ENCODE measurements at places on chromosomes 6 and 20.
A peak's percentile ranks its signal among the peaks of the same experiment; 100 is the strongest.

DNA sequence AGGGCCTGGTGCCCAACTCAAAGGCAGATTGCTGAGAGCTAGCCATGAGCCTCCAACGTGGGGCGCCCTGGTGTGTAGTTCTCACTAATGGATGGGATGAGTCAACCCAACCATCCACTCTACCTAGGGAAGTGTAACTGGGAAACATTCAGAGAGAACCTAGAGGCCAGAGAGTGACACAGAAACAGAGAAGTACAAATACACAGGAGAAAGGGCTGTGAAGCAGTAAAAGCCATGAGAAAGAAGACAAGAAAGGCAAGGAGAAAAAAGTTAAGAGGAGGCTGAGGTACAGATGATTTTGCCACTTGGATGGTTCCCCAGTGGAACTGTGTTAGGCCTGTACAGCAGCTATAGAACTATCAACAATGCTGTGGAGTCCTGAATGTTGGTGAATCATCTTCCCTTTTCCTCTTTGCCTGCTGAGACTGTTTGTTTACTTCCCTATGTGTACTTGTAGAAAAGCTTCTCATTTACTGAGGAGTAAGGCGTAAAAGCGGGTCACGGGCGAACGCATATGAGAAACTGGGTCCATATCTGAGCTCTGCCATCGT, 39.0 kb downstream of the MAN1A1 start:
- no peak for DNase-seq

GRCh38 chr20:4563534-4563933, 158.2 kb upstream of the PRND start:
- peak; percentile 47 for DNase-seq

DNA sequence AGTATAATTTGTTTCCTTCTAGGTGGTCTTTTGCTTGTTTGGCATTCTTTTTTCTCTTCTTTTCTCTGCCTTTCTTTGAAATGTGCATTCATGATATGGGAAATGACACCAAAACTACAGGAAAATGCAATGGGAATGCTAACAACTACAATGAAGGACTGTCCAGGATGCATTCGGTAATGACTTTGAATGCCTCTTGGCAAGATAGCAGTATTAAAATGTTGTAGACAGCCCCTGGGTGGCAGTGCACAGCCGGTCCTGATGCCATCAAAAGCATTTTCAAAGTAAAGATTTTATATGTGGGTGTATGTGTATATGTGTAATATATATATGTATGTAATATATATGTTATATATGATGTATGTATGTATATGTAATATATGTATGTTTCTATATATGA, 218.8 kb upstream of the MMS22L start:
- DNase-seq, result no peak

GRCh38 chr6:157258878-157259277, 64.4 kb downstream of the TMEM242 start:
- no peak for DNase-seq

GRCh38 chr6:71902261-71902660, 15.9 kb downstream of the RIMS1 start:
- DNase-seq, result no peak

DNA sequence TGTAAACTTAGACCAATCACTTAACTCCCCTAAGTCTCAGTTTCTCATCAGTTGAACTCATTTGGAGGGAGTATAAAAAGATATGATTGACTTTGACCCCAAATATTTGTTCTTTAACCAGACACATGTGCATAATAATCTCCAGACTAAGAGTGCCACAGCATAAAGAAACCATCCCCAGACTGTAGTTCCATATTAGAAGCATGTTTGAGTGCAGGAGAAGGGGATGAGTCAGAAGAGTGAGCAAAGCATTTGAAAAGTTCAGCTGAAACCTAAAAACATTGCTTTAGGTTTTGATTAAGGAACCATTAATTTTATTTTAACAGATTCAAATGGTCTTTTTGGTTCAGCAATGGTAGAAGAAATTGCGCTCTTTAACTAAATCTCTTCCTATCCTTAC, 654.8 kb downstream of the UTRN start:
- DNase-seq, result no peak

DNA sequence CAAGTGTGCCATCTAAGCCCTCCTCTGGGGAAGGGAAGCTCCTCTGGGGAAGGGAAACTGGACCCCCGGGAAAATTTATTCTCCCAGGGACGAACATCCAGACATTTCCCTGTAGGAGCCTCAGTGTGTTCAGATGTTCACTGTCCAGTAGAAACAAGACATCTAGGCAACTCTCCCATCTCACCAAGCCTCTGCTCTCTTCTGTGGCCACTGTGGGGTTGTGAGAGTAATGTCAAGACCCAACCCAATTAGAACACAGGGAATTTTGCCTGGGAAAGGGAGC, 3.6 kb upstream of the PTGIS start:
- DNase-seq, result no peak

- DNase-seq, result no peak
Measured at GRCh38 chr20:62243106-62243505, 4.8 kb downstream of the OSBPL2 start.

GRCh38 chr6:21592953-21593352, 598 bp upstream of the SOX4 start:
- no peak for DNase-seq

DNA sequence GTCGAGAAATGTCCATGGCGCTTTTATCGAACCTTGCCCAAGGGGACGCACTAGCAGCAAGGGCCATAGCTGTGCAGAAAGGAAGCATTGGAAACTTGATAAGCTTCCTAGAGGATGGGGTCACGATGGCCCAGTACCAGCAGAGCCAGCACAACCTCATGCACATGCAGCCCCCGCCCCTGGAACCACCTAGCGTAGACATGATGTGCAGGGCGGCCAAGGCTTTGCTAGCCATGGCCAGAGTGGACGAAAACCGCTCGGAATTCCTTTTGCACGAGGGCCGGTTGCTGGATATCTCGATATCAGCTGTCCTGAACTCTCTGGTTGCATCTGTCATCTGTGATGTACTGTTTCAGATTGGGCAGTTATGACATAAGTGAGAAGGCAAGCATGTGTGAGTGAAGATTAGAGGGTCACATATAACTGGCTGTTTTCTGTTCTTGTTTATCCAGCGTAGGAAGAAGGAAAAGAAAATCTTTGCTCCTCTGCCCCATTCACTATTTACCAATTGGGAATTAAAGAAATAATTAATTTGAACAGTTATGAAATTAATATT, 115.7 kb downstream of the TMEM242 start:
- no peak for DNase-seq

Data from T1000 (cell line).